ENCODE measurements at places on chromosomes 16 and 17.

DNA sequence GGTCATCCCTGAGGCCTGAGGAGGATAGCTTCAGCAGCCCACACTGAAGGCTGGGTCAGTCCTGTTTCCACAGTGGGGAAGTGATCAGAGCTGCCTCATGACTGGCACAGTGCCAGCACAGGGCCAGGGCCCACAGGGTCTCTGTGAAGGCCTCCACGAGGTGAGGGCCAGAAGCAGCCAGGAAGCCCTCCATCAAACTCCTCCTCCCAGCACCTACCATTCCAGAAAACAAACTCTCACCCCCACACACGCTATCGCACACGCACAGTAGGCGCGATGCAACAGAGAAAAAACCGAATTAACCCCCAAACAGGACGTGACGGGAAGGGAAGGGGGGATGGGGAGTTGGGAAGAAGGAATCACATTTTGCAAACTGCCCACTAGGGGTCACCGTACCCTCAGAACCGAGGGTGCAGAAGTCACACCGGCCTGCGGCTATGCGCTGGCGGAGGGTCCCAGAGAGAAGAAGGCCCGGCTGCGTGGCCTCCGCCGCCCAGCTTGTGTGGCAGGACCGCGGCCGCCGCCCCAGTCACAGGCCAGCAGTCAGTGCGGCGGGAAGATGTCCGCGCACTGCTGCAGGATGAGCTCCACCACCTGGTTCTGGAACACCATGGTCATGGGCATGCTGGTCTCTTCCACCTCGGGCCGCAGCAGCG lies 37.6 kb downstream of the ARHGAP27 start:
- DNase-seq: peak; percentile 85

DNA sequence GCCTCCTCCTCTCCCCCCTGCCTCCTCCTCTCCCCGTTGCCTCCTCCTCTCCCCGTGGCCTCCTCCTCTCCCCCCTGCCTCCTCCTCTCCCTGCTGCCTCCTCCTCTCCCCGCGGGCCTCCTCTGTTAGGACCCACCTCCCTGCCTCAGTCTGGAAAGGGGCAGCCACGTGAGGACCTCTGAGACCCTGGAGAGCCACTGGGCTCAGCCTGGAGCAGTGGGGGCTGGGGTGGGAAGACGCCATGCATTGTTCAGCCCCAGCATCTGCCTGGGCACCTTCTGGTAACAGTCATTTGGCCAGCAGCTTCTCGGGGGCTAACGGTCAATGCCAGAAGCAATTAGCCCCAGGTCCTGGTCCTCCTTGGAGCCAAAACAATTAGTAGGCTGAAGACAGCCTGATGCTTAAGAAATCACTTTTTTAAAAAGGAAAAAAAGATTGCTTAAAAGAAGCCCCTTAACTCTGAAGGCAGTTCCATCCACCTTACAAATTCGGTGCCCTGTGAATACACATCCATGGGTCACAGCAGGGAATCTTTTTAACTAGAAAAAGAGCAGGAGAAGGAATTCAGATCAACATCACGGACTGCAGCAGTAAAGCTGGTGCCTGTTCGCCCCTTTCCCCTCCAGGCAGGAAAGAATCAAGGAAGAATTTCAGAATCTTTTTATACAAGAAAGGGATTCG lies 29.8 kb downstream of the NXN start:
- DNase-seq: no peak

GRCh38 chr17:41015454-41015853 lies 6.5 kb upstream of the KRTAP3-1 start:
- no peak for DNase-seq

DNA sequence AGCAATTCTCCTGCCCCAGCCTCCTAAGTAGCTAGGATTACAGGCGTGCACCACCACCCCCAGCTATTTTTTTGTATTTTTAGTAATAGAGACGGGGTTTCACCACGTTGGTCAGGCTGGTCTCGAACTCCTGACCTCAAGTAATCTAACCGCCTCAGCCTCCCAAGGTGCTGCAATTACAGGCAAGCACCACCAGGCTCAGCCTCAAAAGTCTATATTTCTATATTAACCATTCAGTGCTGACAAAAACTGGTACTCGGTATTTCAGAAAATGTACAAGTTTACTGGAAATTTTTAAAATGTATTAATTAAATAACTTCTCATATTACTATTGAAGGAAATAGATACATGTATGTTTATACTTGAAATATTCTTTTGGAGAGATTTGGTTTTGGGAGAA lies 1.4 kb upstream of the HEXD start:
- no peak for DNase-seq

DNA sequence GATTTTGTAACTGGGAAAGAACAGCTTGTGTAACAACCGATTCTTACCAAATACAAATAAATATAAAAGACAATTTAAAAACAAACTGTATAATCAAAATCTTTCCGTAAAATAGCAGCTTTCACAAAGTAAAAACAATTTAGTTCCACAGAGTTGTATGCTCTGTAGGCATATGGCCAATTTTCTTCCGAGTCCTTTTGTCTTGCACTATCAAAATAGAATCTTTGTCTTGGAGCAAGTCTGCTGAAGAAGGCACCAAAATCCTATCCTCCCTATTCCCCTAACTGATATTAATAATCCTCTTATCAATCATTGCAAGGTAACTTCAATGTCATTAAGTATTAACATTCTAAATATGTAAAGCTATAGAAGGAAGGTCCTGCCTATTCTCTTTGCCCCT lies 7.6 kb downstream of the THUMPD1 start:
- no peak for DNase-seq

GRCh38 chr16:11020388-11020787 lies 76.0 kb downstream of the CLEC16A start:
- no peak for DNase-seq

- no peak for DNase-seq
Measured at GRCh38 chr16:75287708-75288107, 36.3 kb upstream of the BCAR1 start.

GRCh38 chr16:19363740-19364139 lies 53.9 kb upstream of the TMC5 start:
- no peak for DNase-seq

DNA sequence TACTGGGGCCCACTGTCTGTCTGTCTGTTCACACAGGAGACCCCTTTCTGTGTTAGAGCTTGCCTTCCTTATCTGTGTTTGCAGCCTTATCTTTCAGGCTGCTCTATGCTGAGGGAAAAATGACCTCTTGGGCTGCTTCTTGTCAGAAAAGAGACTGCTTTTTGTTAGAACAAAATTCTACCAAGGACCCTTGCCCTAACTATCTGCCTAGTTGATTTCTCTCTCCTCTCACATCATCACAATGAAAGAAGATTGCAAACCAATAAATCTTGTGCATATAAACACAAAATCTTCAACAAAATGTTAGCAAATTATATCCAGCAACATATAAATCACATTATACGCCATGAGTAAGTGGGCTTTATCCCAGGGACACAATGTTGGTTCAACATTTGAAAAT lies 1117.7 kb downstream of the CDH11 start:
- no peak for DNase-seq

- DNase-seq: no peak
Measured at GRCh38 chr17:83202002-83203000, 122.9 kb downstream of the METRNL start.

- DNase-seq: peak; percentile 25
Measured at GRCh38 chr16:48101069-48101674, 54.6 kb downstream of the ABCC12 start.

- no peak for DNase-seq
Measured at GRCh38 chr16:84505249-84506187, 1.1 kb upstream of the MEAK7 start.

- DNase-seq: no peak
Measured at GRCh38 chr16:28880589-28880915, 2.3 kb downstream of the ATP2A1 start.

DNA sequence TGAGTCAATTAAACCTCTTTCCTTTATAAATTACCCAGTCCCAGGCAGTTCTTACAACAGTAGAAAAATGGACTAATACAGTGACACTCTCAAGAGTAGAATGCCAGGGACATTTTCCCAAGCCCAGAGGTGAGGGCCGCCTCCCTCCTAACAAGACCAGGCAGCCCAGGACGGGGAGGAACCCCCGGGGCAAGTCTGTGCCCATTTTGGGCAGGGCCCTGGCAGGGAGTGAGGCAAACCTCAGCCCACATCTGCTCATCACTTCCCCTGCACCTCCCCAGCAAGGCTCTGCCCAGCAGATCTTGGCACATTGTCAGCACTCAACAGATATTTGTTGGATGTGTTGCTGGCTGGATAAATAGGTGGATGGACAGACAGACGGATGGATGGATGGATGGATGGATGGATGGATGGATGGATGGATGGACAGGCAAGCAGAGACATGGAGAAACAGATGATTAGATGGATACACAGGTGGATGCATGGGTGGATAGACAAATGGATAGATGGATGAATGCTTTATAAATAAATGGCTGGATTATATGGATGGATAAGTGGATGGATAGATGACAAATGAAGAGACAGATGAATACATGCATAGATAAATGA lies 271.3 kb downstream of the PARN start:
- DNase-seq: no peak

GRCh38 chr17:67993998-67994361 lies 2.3 kb downstream of the C17orf58 start:
- peak; percentile 18 for DNase-seq

GRCh38 chr16:11988258-11988978 lies 11.9 kb downstream of the SNX29 start:
- DNase-seq: no peak

DNA sequence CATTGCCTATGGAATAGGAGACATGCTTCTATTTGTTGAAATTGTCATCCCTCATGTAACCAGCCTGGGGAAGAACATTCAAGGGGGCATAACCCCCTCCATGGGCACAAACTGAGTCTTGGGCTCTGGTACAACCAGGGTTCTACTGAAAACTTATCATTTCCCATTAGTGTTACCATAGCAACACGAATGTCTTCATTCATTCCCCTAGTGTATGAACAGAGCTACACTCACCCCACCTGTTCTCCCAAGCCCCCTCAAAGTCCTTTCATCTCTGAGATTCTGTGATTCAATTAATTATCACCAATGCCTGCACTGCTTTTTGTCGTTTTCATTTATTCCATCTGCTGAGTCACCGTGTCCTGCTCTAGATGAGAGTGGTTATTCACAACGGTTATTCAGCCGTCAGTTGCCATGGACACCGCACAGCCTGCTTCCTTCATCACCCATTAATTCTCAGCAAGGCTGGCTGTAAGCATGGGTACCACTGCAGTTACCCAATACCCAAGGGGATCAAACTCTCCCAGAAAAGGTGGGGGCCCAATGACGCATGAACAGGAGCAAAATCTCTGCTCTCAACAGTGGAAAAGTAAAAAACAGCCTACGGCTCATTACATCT lies 1.6 kb upstream of the GAST start:
- DNase-seq: peak; percentile 74

DNA sequence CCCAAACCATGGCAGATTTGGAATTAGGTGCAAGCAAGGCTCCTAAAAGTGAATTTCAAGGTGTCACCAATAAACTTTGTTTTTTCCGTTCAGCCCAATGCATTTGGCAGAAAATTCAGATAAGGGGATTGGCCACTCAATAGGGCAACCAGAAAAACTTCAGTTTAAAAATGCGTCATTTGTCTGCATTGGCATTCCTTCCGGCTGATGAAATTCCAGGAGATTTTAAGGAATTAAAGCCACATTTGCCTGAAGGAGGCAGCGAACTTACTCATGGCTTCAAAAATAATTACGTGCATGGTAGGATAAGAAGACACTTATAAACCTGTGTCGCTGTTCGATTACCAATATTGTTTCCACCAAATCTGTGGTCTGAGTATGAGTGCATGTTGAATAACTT lies 151.9 kb downstream of the SALL1 start:
- peak; percentile 1 for DNase-seq

GRCh38 chr16:50771366-50771765 lies 29.5 kb downstream of the CYLD start:
- peak; percentile 83 for DNase-seq

GRCh38 chr17:17071531-17072360 lies 29.5 kb downstream of the MPRIP start:
- no peak for DNase-seq

DNA sequence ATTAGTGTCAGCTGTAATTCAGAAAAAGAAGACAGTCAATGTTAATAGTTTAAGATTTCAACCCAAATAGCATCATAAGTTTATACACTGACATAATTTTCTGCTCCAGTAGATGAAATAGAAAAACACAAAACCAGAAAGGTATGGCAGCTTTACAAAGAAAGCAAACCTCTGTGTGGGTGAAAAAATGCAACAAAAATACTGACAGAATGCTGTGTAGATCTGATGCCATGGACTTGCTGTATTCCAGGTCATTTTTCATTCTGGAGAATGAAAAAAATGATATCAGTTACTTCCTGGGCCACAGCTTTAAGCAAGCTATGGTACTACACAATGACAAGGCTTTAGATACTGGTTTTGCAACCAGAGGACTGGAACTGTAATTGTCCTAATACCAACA lies 116.0 kb downstream of the MAP2K4 start:
- no peak for DNase-seq

- peak; percentile 51 for DNase-seq
Measured at GRCh38 chr17:35084987-35085386, 21.5 kb upstream of the RFFL start.

DNA sequence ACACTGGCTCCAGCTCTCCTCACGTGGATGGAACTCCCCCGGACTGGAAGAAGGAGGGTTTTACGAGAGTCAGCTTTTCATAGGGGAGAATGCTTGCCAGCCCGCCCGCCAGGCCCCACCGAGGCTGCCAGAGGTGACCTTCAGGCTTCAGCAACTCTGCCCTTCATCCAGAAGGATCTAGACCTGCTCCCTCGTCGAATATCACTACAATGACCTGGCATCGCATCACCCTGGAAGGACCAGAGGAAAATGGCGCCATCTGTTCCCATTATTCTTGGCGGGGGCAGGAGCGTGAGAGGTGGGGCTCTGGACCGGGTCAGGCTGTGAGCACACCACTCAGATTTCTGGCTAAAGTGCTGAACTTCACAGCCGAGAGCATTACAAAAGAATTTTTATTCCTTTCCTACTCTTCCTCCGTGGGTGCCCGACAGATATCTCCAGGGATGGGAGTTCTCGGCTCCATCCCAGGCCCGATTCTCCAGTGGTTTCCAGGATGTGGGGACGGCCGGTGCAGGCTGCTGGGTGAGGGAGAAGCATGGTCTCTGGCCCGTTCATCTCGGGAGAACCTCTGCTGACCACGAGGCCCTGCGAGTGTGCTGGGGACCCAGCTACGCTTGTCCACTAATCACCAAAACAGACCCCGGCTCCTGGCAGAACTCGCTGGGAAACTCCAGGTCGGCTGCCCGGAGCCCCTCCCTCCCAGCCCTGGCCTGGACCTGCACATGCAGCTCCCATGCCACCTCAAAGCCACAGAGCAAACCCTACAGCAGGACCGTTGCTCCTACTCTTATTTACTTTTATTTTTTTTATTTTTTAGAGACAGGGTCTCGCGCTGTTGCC lies 36.8 kb upstream of the ZNF469 start:
- no peak for DNase-seq

- DNase-seq: peak; percentile 70
Measured at GRCh38 chr17:57918017-57918895, 37.0 kb downstream of the CUEDC1 start.

Measured in fibroblast of the aortic adventitia (primary cell).